Kidney epithelial cell (primary cell): ENCODE measurements at places on chromosomes 13 and 19. TPM values are rescaled to one million over a fixed set of nuclear protein-coding genes. Genes with fewer than 3 reads are reported as not detected.

The KLK15 gene
- total RNA-seq = not detected in 2 replicates

The ZNF556 gene
- 0.07 TPM in 1 of 2 replicates, not detected in the other for total RNA-seq

The BST2 gene
- total RNA-seq = 38.2 and 41.4 TPM in 2 replicates

The HSD17B14 gene
- 10.2 and 15.0 TPM in 2 replicates for total RNA-seq

The KRTDAP gene
- not detected in 2 replicates for total RNA-seq

The RGL3 gene
- total RNA-seq = 10.2 and 18.1 TPM in 2 replicates

The GPC6 gene
- 62.6 and 62.7 TPM in 2 replicates for total RNA-seq

The TNNI3 gene
- total RNA-seq = 2.7 and 4.7 TPM in 2 replicates

The EBI3 gene
- total RNA-seq = 2.5 and 3.9 TPM in 2 replicates

The TDRD3 gene
- 13.7 and 15.7 TPM in 2 replicates for total RNA-seq

The GNA15 gene
- 1.5 and 2.3 TPM in 2 replicates for total RNA-seq

The RDH8 gene
- not detected in 2 replicates for total RNA-seq

The PEX11G gene
- total RNA-seq = 5.5 and 8.9 TPM in 2 replicates

The SIGLEC10 gene
- 0.04 and 0.55 TPM in 2 replicates for total RNA-seq

The OR7A5 gene
- not detected in 2 replicates for total RNA-seq

The CRX gene
- total RNA-seq = not detected in 2 replicates

The CYP2A6 gene
- total RNA-seq = not detected in 2 replicates

The ACTN4 gene
- total RNA-seq = 821 and 971 TPM in 2 replicates

The CSNK1A1L gene
- not detected in 2 replicates for total RNA-seq

The KCTD12 gene
- 5.0 and 5.4 TPM in 2 replicates for total RNA-seq

The ZGLP1 gene
- 2.3 and 2.9 TPM in 2 replicates for total RNA-seq

The LMTK3 gene
- 2.3 and 2.9 TPM in 2 replicates for total RNA-seq

The CCNE1 gene
- total RNA-seq = 2.5 and 5.3 TPM in 2 replicates

The ODAD3 gene
- 0.07 and 0.29 TPM in 2 replicates for total RNA-seq

The AKT2 gene
- 72.3 and 73.5 TPM in 2 replicates for total RNA-seq

The ZNF418 gene
- 1.9 and 2.6 TPM in 2 replicates for total RNA-seq

The GRAMD1A gene
- total RNA-seq = 88.0 and 104 TPM in 2 replicates

The GPR183 gene
- total RNA-seq = 0.14 and 0.71 TPM in 2 replicates

The CCL25 gene
- not detected in 2 replicates for total RNA-seq

The SIGLEC11 gene
- total RNA-seq = not detected in 2 replicates

The ZNF527 gene
- 2.8 and 3.4 TPM in 2 replicates for total RNA-seq

The CEACAM16 gene
- not detected in 2 replicates for total RNA-seq

The LILRA1 gene
- total RNA-seq = not detected in 2 replicates

The NECTIN2 gene
- 240 and 243 TPM in 2 replicates for total RNA-seq

The NKG7 gene
- not detected in 2 replicates for total RNA-seq

The ATP8B3 gene
- 0.96 TPM in 2 replicates for total RNA-seq

The ELAVL3 gene
- total RNA-seq = not detected in 2 replicates

The PEG3 gene
- total RNA-seq = 2.1 and 2.6 TPM in 2 replicates

The KANK2 gene
- 42.9 and 50.6 TPM in 2 replicates for total RNA-seq
